ENCODE measurements at places on chromosomes 1 and 21. TPM values are rescaled to one million over a fixed set of nuclear protein-coding genes. Genes with fewer than 3 reads are reported as not detected.

TMEM269 gene
- total RNA-seq: 0.07 TPM

CRYBG2 gene
- total RNA-seq: not detected

TCP10L gene
- total RNA-seq: 1.3 TPM

LRRC53 gene
- total RNA-seq: 0.21 TPM

GSTM1 gene
- total RNA-seq: 9.4 TPM

SAMD11 gene
- 2.1 TPM for total RNA-seq

AMY1C gene
- total RNA-seq: not detected

PCP4 gene
- 5.3 TPM for total RNA-seq

ZBTB18 gene
- total RNA-seq: 11.0 TPM

WDR64 gene
- not detected for total RNA-seq

LDLRAD2 gene
- 0.48 TPM for total RNA-seq

TLCD4 gene
- total RNA-seq: 2.0 TPM

PRDM2 gene
- total RNA-seq: 41.5 TPM

NEK2 gene
- not detected for total RNA-seq

TRIM67 gene
- total RNA-seq: 1.1 TPM

DNA sequence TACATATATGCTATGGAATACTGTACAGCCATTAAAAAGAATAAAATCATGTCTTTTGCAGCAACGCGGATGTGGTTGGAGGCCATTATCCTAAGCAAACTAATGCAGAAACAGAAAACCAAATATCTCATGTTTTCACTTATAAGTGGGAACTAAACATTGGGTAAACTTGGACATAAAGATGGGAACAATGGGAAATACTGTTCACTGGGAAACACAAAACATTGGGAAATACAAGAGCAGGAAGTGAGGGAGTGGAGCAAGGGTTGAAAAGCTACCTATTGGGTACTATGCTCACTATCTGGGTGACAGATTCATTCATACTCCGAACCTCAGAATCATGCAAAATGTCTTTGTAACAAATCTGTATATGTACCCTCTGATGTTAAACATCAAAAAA, 17.3 kb upstream of the PPT1 start:
- no peak for DNase-seq

DNA sequence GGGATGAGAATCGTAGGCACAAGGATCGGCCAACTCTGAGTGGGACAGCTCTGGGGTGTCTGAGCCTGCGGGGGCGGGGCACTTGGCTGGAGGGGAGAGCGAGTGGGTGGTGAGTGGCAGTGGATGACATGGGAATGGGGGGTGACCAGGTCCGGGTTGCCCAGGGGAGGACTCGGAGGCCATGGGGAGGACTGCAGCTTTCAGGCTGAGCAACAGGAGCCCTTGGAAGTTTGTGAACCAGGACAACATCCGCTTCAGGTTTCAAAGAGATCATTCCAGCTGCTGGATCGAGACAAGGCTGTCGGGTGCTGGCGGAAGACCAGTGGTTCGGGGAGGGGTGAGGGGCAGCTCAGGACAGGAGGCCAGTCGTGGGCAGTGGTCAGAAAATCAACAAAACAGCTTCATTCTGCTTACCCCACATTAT, 124.4 kb upstream of the IRF2BP2 start:
- no peak for DNase-seq

GRCh38 chr1:34425785-34426184, 249.1 kb downstream of the C1orf94 start:
- no peak for DNase-seq

DNA sequence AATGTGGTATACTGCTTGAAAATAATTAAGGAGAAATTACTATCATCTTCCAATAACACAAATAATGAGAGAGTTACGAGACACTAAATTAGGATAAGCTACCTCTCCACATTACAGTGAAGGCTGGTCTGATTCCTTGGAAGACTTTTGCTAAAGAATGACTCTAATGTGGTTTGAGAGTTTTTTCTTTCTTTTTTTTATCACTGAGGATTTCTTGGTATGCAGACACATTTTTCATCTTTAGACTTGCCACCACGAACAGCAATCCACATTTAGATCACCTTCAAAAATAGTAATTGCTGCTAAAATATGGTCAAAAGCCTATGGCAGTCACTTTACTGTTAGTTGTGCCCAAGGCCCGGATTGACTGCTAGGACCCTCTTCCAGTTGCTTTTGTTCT, 16.6 kb upstream of the TMEM35B start:
- DNase-seq: no peak

- no peak for DNase-seq
Observed at GRCh38 chr1:155976913-155977689, 1.2 kb downstream of the ARHGEF2 start.

GRCh38 chr1:214584805-214585766, 17.9 kb upstream of the CENPF start:
- no peak for DNase-seq

DNA sequence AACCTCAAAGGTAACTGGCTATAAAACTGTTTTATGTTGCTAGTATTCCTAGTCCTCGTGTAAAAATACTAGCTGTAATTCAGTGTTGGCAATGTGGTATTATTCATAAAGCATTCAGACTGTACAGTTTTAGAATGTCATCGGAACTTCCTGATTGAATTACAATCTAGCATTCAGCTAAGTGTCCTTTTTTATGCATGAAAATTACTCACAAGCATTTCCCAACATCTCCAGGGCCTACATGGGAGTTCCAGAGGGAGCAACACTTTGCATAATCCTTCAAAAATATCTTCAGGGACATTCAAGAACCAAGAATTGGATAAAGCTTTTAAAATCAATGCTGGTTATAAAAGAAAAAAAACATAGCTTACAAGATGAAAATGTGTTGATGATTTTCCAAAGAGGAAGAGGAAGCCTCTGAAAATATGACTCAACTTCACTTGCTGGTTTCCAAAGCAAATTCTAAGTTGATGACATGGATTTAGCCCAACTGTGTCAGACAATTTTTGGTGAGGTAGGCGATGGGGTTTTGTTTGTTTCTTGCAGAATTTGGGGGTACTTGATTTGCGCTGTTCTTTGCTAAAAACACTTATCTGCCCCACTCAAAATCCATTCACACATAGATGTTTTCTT, 137.8 kb downstream of the SLC44A5 start:
- no peak for DNase-seq

DNA sequence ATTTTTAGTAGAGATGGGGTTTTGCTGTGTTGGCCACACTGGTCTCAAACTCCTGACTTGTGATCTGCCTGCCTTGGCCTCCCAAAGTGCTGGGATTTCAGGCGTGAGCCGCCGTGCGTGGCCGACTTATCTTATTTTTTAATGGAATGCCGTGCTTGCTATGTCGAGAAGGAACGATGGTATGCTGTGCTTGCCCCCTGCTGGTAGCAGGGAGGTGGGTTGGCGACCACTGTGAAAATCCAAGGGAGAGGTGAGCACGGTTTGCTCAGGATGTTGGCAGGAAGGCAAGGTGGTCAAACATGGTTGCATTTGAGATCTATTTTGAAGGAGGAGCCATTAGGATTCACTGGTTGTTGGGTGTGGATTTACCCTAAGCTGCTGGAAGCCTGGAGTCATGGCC, 45.8 kb upstream of the RCC2 start:
- DNase-seq: no peak

GRCh38 chr1:65894738-65895605, 102.3 kb downstream of the PDE4B start:
- no peak for DNase-seq

DNA sequence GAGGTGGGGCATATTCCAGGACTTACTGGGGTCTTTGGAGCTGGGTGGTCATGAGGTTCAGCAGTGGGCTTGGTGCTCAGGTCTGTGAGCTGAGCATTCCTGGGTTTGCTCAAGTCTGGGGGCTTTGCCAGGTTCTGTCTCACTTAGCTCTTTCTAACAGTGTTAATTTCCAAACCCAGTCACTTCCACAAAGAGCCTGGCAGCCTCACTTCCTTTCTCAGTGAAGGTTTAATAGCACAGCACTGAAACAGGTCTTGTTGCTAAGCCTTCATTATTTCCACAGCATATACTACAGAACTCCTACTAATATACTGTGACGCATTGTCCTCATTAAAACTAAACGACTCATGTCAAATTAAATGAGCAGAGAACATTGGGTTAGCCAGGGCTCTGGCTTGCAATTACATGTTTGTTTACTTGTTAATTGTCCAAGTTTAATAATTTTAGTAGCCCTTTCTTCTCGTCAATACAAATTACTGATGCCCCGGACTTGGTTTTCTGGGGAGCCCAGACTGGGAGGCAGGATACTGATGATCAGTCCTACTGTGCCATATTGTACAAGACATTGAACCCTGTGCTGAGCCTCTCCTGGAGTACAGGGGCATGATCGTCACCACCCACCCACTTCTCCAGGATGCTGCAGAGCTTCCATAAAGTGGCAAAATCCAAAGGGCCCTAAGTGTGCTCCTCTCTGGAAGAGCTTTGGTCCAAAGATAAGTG, 170.7 kb downstream of the IER5 start:
- no peak for DNase-seq

- no peak for DNase-seq
Observed at GRCh38 chr1:243715285-243715684, 134.8 kb downstream of the AKT3 start.

GRCh38 chr1:22721122-22721873, 10.7 kb downstream of the EPHB2 start:
- DNase-seq: no peak

- DNase-seq: no peak
Observed at GRCh38 chr1:152679459-152679858, 4.4 kb downstream of the LCE2C start.

DNA sequence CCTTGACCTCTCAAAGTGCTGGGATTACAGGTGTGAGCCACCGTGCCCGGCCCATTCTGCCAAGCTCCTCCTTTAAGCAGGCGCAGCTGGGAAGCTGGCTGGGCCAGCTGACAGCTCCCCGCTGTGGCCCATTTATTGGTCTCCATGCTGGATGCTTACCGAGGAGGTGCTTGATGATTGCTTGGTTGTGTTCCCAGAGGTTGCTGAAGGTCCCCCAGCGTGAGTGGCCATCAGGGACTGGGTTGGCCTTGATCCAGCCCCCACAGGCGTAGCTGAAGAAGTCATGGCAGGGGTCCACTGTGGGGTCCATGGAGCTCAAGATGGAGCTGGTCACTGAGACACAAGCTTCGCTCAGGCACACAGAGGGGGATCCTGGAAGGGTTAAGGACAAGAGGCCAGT, 17.7 kb downstream of the ECE1 start:
- peak; percentile 18 for DNase-seq

DNA sequence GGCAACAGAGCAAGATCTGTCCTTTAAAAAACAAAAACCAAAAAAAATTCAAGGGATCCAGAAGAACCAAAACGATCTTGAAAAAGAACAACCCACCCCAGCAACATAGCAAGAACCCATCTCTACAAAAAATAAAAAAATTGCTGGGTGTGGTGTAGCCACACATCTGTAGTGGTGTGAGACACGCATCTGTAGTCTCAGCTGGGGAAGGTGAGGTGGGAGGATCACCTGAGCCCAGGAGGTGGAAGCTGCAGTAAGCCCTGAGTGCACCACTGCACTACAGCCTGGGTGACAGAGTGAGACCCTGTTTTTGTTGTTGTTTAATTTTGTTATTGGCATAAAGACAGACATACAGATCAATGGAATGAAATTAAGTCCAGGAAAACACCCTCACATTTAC, 22.3 kb downstream of the TRIM33 start:
- DNase-seq: no peak

DNA sequence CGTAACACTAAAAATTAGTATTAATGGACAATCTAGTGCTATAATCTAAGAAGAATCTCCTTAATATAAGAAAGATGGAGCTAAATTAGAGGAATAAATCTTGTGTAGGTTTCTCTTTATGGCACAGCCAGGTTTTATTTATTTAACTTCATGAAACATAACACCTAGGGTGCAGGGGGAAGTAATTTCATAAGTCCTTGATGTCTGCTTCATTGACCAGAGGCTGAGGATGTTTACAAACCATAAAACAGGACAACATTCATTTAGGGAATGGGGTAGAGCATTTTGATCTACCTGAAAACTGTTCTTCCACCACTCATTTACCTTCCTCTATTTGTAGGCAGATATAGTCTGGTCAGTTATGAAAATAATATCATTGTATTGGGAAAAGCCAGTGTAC, 95.5 kb downstream of the NGF start:
- no peak for DNase-seq

GRCh38 chr1:40860706-40861223, 1.4 kb downstream of the CITED4 start:
- DNase-seq: no peak

GRCh38 chr1:90704817-90705216, 12.3 kb downstream of the BARHL2 start:
- no peak for DNase-seq

DNA sequence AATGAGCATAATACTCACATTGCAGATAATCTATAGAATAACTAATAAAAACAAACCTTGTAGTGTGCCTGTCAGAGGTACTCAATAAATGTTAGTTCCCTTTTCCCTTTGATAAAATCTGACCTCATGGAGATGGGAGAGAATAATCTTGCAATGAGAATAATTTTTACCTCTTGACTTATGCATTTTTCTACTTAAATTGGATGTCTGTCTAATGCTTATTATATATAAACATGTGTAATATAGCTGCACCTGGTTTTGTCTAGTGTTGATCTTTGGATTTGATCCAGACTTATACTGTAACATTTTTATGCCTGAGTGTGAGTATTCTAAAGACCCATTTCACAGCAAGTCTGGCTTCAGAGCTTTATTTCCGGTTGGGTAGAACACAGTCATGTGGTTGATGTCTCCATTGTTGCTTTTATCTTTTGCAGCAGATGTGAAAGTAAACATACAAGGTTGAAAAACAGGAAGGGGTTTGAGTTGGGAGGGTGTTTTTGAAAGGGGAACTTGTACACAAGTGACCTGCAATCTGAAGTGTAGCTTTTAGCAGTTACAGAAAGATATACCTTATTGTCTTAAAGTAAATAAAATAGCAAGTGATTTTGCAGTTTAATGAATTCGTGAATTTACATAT, 12.4 kb downstream of the EPB41 start:
- no peak for DNase-seq

DNA sequence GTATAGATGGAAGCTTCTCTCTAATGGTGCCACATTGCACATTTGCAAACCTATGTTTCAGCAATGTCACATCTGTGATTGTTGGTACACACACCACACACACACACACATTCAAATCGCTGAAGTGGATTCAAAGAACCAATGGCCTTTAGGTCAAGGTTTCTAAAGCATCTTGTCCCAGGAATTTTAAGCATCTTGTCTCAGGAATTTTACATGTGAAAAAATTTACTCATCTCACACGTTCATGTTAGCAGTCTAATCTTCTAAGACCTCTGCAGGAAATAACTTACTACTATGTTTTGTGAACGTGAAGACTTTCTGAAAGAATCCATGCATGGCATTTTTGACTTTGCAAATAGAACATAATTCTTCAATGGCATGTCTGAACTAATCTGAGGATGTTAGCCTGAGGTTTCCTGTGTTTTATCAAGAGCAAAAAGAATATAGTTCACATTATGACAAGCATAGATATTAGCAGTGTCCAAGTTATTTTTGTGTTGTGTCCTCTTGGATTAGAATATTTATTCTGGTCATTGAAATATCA, 125.1 kb downstream of the CYYR1 start:
- DNase-seq: no peak

GRCh38 chr1:39901464-39901713, 328 bp downstream of the MYCL start:
- DNase-seq: no peak

- no peak for DNase-seq
Observed at GRCh38 chr1:111503585-111504060, at the start of the genes ADORA3 and TMIGD3. Gene ADORA3, minus strand, starts transcription at chr1:111503633. Its CDS starts 279 bp downstream, at chr1:111503354. Gene TMIGD3, minus strand, starts transcription at chr1:111503633. Its CDS starts 279 bp downstream, at chr1:111503354.
